ENCODE measurements at places on chromosomes 5 and 9. TPM values are rescaled to one million over a fixed set of nuclear protein-coding genes. Genes with fewer than 3 reads are reported as not detected.

The LCN10 gene
- total RNA-seq: not detected

The ZNF782 gene
- 3.0 TPM for total RNA-seq

The GFRA3 gene
- not detected for total RNA-seq

The LOX gene
- total RNA-seq: 92.5 TPM

The ANKRD18A gene
- total RNA-seq: not detected

The TSSK1B gene
- 0.57 TPM for total RNA-seq

The NRARP gene
- 0.43 TPM for total RNA-seq

The PRKACG gene
- total RNA-seq: not detected

The P4HA2 gene
- 168 TPM for total RNA-seq

The ZNF462 gene
- 13.6 TPM for total RNA-seq

The PKN3 gene
- 3.1 TPM for total RNA-seq

The HSPA9 gene
- total RNA-seq: 433 TPM

The ANKRD31 gene
- total RNA-seq: under 0.01 TPM

The SPINK13 gene
- total RNA-seq: not detected

The C5orf58 gene
- total RNA-seq: under 0.01 TPM

The TMEM215 gene
- total RNA-seq: not detected

The PDE6A gene
- total RNA-seq: not detected

The CCNO gene
- 0.14 TPM for total RNA-seq

The TOR4A gene
- 48.1 TPM for total RNA-seq

The PMPCA gene
- total RNA-seq: 62.1 TPM

The PDLIM4 gene
- 26.9 TPM for total RNA-seq

The AIF1L gene
- total RNA-seq: 0.22 TPM

The PHPT1 gene
- total RNA-seq: 63.5 TPM

The DOCK2 gene
- total RNA-seq: 3.5 TPM

The HARS2 gene
- total RNA-seq: 32.5 TPM

The AGXT2 gene
- not detected for total RNA-seq

The LAMC3 gene
- 2.1 TPM for total RNA-seq

The CDK5RAP2 gene
- 13.8 TPM for total RNA-seq

The MCC gene
- total RNA-seq: 44.1 TPM

The SLC6A7 gene
- total RNA-seq: under 0.01 TPM

The KIF12 gene
- total RNA-seq: not detected

The FBN2 gene
- total RNA-seq: 431 TPM

The CARTPT gene
- not detected for total RNA-seq
